Stimulated activated CD4-positive, alpha-beta T cell treated with anti-CD3 and anti-CD28 coated beads, Interleukin-1b, Interleukin-23, amount 100 ng/mL, for 24 hours (primary cell): ENCODE measurements at places on chromosomes 12 and 14.

GRCh38 chr12:98090731-98091130 is 424.7 kb upstream of the TMPO start:
- DNase-seq, result no peak

GRCh38 chr12:86122846-86123468 is 133.2 kb downstream of the MGAT4C start:
- DNase-seq, result no peak

DNA sequence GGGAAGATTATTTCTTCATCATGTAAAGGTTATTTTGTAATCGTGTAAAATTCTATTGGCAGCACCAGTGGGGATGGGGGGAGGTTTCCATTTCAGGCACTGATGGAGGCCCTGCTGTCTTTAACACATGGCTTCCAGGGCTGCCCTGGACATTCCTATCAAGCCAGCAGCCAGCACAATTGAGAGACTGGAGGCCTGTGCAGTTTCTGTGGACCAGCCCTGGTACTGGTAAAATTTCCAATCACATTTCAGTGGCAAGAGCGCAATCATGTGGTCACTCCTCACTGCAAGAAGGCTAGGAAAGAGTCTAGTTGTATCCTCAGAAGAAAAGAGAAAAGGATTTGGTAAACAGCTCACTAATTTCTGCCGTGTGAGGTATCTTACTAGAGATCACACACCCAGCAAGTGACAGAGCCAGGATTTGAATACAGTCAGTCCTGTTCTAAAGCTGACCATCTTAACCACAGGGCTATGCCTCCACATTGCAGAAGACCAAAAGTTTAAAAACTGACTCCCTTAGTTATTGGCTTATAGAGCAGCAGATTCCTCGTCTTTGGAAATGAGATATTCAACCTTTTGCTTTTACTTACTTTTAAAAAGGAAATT is 179.4 kb upstream of the ARHGAP5 start:
- no peak for DNase-seq

DNA sequence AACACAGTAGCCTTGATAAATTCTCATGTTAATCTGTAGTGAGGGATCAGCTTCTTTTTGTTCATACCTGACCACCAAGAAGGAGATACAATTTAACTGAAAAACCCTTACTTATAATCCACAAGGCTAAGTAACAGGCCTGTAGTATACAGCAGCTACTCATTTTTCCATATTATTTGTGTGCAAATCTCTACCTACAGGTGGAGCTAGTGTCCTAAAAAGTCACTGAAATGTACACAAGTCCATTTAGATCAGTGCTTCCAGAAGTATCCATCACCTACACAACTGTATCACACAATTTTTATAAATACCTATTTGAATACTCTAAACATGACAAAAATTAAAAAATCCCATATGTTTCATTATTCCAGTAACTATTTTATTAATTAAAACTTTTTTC is 173.2 kb downstream of the SLC35F4 start:
- DNase-seq, result no peak

DNA sequence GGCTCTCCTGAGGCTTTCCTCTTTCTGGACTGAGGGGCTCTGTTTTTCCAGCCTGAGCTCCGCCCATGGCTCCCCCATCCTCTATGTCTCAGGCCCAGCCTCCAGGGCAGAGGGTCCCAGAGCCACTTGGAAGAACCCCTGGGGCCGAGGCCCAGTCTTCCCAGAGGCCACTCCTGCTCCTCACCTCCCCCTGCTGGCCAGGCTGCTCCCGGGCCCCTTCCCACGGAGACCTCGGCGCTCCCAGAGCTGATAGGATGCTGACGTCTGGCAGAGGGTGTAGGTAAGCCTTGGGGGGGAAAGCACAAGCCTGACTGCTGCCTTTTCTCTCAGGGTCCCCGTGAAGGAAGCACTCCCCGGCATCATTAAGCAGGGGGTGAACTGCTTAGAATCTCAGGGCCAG is 51.4 kb downstream of the ERH start:
- no peak for DNase-seq

DNA sequence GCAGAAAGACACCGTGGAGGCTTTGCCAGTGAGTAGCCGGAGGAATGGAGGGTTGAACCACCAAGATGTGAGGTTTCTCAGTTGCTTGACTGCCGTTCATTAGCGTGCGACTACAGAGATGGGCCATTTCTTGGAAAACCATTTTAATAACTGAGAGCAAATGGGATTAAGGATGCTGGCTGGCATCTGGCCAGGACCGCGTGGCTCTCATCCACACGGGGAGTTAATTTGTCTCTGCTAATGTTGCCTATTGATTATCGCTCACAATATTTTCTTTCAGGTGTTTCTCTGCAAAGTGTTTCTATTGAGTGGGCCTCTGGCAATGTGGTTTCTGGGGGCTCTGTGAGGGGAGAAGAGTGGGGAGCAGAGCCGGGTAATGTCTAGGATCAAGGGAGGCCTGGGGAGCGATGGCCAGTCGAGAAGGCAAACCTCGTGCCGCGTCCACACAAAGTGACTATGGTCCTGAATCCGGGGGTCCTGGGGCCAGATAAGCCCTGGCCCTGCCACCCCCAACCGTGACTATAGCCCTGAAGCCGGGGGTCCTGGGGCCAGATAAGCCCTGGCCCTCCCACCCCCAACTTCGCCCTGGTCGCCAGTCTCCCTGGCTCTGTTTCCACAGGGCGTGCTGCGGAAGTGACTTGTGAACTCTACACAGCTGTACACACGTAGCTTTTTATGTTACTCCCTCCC is 110.6 kb downstream of the PRMT8 start:
- no peak for DNase-seq

- DNase-seq, result no peak
These were observed 180.9 kb downstream of the EXOC5 start for GRCh38 chr14:57087841-57088240.

GRCh38 chr14:105600939-105601359 is 74.6 kb downstream of the TMEM121 start:
- no peak for DNase-seq

DNA sequence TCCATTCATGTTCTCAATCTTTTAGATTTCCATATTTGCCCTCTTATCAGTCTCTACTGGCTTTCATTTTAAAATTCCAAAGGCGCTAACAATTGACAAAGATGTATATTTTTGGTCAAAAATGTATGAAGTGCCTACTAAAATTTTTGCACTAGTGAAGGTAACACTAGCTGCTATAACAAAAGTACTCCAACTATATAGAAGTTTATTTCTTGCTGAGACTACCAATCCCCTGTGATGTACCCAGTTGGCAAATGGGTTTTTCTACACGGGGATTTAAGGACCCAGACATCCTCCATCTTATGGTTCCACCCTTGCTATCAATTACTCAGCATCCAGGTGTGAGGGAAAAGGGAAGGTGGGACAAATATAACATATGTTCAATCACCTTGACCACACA is 75.3 kb upstream of the TSPAN8 start:
- no peak for DNase-seq

DNA sequence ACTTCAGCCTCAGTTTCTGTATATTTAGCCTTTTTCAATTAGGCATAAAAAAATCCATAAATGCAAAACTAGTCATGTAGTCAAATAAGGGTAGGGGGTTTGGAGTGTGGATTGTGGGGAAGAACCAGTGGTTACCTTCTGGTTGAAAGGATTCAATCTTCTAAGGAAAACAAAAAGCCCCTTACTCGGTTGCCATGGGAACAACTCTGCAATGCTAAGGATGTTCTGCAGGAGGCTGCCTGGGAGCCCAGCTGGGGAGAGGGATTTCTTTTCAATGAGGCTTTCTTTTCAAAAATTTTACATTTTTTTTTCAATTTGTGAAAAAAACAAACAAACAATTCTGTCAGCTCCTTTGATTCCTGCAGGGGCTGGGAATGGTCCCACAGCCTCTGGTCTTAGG is 67.2 kb downstream of the SLC8A3 start:
- DNase-seq, result no peak

- DNase-seq, result no peak
These were observed 89.4 kb downstream of the SLC15A4 start for GRCh38 chr12:128734371-128734770.

- DNase-seq, result no peak
These were observed 14.4 kb upstream of the ATF1 start for GRCh38 chr12:50749459-50749882.

DNA sequence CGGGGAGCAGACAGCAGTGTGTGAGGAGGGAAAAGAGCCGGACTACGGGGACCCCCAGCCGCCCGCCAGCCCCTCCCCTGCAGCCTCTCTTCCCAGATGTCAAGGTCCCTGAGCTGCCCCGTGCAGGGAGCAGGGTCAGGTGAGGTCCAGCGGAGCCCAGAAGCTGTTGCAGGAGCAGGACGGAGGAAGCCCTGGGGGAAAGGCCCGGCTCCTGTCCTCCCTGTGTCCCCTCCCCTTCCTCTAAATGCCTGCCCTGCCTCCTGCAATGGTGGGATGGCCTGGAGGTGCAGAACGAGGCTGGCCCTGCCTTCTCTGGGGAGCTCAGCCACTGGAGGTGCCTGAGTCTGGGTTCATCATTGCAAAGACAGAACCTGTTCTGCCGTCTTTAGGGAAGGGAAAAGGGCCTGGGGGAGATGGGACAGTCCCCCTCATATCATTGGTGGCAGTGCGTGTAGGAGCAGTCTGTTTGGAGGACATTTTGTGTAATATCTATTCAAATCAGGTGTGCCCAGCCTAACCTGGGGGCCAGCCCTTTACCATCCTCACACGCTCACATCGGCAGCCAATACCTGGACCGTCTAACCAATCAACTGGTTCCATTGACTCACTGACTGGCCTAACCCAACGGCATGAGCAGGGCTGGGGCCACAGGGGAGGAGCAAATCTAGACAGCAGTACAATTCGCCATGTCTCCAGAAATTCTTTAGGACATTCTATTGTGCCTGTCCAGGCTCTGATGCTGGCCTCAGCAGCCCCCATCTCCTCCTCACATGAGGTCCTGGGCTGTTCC is 364.1 kb upstream of the SFSWAP start:
- DNase-seq, result no peak

- DNase-seq, result no peak
These were observed 7.6 kb upstream of the FITM1 start for GRCh38 chr14:24122898-24123297.

DNA sequence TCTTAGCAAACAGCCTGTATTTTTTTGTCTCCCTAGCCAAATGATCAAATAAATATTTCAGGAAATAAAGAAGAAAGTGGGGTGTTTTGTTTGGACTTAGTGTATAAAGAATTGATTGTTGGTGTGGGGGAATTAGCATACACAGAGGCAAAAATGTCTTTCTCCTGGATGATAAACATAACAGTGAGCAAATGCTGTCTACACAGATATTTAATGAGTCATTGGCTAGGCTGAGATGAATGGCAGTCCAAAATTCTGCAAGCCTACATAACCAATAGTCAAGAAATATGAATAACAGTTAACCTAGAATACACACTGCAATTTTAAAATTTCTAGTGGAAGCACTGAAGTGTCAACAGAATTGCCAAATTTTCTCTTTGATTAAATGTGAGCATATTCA is 35.8 kb downstream of the MYF5 start:
- DNase-seq, result no peak

- no peak for DNase-seq
These were observed 2.7 kb upstream of the FAM222A start for GRCh38 chr12:109710747-109711595.

- DNase-seq, result no peak
These were observed 16.5 kb upstream of the GABARAPL1 start for GRCh38 chr12:10196210-10196609.

DNA sequence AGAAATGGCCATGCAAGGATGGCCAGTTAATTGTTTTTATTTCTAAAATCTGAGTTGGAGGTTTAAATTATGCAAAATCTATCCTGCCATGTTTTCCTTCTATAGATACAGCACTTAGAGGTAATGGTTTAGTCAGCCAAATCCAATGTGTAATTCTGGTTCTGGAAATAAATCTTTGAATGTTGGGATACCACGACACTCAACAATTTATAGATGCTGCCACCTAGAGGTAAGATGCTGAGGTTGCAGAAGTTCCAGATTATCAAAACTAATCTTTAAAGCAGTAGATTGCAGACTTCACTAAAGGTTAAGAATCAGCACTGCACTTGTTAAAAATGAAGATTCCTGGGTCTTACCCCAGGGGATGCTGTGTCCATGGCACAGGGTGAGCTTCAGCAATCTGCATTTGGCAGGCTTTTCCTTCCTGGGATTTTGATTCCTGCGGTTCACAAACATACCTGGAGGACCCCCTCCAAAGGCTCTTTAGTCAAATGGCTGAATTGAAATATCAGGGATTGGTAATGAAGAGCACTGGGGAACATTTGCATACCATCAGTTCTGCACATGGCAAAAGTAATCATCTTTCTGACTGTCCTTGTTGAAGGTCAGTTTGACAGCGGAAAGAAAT is 53.4 kb upstream of the ANO4 start:
- DNase-seq, result no peak

- DNase-seq, result no peak
These were observed 16.2 kb downstream of the SYNE3 start for GRCh38 chr14:95500201-95500681.

- no peak for DNase-seq
These were observed 157.1 kb downstream of the TTC7B start for GRCh38 chr14:90659156-90659555.

GRCh38 chr14:55052269-55052930 is 953 bp downstream of the MAPK1IP1L start:
- no peak for DNase-seq

GRCh38 chr12:115944837-115945490 is 332.5 kb downstream of the MED13L start:
- no peak for DNase-seq

DNA sequence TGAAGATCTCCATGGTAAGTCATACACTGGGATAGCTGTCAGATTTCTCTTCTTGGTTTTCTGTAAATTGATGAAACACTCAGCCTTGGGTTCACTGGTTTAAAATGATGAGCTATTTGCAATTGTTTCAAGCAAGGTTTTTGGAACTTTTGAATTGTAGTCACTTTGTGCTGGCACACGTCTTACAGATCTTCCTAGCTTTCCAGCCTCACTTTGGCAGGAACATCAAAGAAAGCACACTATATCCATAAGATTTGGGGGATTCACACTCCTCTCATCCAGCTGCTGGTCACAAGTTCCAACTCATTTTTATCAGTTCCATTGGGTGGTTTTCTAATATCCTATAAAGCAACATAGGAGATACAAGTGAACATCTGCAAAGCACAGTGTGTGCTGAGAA is 16.0 kb downstream of the SSPN start:
- no peak for DNase-seq

DNA sequence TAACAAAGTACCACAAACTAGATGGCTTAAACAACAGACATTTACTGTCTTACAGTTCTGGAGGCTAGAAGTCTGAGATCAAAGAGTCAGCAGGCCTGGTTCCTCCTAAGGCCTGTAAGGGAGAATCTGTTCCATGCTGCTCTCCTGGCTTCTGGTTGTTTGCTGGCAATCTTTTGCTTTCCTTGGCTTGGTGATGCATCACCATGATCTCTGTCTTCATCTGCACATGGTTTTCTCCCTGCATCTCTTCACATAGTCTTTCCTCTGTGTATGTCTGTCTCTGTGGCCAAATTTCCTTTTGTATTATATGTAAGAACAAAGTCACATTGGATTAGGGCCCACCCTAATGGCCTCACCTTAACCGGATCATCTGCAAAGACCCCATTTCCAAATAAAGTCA is 168.5 kb downstream of the CAPZA3 start:
- DNase-seq, result no peak

DNA sequence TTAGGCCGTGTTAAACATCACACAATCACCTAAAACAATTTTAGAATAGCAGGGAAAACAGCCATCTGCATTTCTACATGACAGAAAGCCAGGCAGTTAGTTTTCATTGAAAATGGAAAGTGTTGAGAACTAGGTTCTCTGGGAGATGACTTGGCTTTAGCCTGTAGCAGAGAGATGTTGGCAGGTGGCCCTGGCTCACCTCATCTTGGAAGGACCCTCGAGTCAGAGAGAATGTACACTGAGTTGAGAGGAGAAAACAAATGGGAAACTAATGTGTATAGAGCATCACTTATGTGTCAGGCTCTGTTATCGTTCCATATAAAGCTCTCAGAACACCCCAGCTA is 51.9 kb downstream of the SUSD6 start:
- DNase-seq, result no peak
